ENCODE measurements at places on chromosomes 16 and 17.

DNA sequence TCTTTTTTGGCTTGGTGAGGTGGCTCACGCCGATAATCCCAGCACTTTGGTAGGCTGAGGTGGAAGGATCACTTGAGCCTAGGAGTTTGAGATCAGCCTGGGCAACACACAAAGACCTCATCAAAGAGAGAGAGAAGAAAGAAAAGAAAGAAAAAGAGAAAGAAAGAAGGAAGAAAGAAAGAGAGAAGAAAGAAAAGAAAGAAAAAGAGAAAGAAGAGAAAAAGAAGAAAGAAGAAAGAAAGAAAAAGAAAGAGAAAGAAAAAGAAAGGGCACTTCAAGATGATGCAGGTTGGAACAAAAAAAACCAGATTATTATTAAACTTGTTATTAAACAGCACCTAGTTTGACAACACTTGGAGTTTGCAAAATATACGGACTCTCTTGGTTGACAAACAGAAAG, 21.2 kb upstream of the ADCY9 start:
- no peak for DNase-seq

DNA sequence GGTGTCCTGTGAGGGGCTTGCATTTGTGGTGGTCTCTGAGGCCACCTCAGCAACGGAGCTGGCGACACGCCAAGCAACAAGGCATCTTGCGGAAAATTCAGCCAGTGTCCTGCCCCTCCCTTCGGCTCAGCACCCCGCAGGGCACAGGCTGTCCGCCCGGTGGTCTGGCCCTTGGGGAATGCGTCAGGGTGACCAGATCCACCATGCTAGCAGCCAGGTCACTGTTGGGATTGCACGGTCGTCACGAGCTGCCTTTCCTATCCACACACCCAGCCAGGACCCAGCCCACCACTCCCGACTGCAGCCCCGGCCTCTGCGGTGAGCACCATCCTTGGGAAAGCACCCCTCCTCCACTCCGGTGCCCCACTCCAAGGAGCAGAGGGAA, 221.2 kb downstream of the NTN1 start:
- DNase-seq, result no peak

DNA sequence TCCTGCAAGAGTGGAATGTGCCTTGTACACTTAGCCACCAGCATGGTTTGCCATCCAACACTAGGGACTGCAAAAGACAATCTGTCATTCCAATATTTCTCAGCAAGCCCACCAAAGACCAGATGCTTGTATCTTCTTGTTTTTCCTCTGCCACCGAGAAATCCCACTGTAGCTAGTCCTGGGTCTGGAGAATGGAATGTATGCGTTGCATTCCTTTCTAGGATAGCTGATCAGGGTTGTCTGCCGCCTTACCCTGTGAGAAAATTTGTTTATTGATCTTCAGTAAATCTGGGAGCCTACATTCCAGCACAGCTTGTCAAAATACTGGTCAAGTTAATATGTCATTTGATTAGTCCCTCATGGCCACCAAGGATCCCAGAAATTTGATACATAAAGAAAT, 28.1 kb upstream of the ADAMTS18 start:
- no peak for DNase-seq

GRCh38 chr17:80034791-80035686, 633 bp downstream of the TBC1D16 start:
- no peak for DNase-seq
